ENCODE measurements at places on chromosomes 1 and 21.

- DNase-seq = no peak
Measured at GRCh38 chr1:209382231-209383100, 201.0 kb upstream of the CAMK1G start.

- DNase-seq = no peak
Measured at GRCh38 chr1:101522486-101522885, 285.7 kb downstream of the S1PR1 start.

GRCh38 chr1:9211291-9211811 is 23.2 kb upstream of the H6PD start:
- DNase-seq = no peak

DNA sequence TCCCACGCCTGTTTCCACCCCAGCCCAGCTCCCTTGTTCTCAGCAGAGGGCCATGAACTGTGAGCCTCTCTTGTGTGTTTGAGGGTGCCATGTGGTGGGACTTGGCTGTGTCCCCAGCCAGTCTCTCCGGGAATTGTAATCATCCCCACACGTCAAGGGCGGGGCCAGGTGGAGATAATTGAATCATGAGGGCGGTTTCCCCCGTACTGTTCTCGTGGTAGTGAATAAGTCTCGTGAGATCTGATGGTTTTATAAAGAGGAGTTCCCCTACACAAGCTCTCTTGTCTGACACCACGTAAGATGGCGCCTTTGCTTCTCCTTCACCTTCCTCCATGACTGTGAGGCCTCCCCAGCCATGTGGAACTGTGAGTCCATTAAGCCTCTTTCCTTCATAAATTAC is 57.2 kb upstream of the COL6A2 start:
- no peak for DNase-seq

- no peak for DNase-seq
Measured at GRCh38 chr1:14961661-14962267, 191.8 kb upstream of the TMEM51 start.

DNA sequence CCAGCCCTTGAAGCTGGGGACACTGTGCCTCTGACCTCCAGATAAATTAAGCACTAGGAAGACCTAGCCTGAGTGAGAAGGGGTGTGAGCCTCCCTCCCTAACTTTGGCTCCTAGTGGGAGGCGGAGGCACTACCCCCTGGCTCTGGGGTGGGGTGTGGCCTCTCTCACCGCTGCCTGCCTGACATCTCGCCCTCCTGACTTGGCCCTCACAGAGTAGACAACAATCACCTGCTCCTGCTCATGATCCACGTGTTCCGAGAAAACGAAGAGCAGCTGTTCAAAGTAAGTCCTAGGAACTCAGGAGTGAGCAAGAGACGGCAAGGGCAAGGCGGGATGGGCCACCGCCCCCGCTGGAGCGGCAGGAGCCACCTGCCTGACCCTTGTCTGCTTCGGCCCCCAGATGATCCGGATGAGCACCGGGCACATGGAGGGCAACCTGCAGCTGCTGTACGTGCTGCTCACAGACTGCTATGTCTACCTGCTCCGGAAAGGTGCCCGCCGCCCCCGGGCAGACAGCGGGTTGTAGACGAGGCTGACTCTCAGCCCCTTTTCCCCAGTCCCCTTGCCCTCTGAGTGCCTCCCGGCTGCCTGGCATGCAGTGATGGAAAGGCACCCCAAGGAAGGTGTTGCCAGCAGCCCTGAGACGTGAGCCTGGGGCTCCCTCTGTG is 8.1 kb upstream of the SLC25A34 start:
- no peak for DNase-seq

DNA sequence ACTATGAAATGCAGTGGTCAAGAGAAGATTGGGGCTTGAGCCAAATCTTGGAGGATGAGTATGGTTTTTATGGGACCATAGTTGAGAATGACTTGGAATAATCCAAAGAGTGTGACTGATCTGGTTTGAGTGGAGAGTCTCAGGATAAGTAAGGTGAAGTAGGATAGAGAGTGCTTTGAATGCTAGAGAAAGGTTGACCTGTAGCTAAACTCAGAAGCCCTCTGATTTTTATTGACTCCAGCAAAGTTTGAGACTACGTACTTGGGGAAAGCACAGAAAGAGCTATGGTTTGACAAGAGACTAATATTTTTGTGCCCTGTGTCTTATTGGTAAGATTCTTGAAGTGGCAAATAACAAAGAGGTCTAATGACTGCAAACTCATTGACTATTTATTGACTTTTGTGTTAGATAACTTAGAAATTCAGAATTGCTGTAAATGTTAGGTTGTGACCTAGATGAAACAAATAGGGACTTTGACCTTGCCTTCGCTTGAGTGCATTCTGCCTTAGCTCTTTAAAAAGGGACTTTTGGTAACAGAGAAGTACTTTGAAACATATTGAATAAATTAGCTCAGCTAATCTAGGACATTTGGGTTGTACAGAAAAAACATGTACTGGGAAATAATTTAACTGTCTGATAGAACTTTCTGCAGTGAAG is 35.1 kb downstream of the UAP1 start:
- DNase-seq = no peak

GRCh38 chr1:221573756-221574155 is 168.1 kb downstream of the DUSP10 start:
- no peak for DNase-seq

DNA sequence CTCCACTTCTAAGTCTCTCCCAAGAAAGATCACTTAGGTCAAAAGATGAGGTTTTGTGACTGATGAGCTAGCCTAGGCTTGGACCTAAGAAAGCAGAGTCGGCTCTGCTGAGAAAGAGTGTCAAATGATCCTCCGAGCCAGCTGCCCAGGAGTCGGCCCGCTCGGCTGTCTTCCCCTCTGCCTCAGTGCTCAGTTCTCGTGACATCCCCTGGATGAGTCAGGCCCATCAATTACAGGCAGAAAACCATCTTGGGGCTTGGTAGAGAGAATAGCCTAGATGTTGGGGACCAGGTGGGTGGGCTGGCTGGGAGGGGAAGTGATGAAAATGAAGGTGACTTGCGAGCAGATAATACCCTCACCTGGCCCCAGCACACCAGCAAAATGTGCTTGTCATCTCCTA is 60.5 kb downstream of the SLC66A1 start:
- DNase-seq = no peak

DNA sequence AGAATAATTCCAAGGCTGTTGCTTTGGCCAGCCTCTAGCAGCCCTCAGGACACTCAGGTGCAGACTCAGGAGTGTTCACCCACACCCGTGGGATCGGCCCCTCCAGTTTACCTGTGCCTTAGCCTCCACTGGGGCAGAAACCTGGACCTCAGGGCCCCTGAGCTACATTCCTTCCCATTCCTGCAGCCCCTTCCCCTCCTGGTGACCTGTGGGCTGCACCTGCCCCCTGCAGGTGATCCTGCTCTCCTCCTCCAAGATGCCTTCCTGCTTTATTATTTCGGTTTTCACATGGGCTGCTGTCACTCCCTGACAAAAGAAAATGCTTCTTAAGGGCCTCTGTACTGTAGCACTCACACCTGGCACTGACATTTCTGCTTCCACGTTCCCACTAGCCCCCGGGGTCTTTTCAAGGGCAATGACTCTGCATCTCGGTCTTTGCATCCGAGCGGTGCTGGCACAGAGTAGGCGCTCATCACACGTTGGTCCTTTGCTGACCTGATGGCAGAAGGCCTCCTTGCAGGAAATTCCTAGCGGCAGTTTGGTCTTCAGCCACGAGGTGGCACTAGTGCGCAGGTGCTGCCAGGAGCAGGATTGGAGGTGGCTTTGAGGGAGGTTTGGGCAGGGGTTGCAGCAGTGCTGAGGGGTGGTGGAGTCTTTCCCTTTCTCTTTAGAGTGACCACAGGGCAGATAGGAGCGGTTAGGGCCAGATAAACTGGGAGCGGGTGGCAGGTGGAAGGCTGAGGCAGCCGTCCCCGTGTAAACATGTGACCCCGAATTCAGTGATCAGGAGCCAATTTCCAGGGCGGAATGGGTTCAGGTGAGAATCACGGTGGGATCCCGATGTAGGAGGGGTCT is 25.3 kb upstream of the ETV3 start:
- DNase-seq = peak; percentile 10

DNA sequence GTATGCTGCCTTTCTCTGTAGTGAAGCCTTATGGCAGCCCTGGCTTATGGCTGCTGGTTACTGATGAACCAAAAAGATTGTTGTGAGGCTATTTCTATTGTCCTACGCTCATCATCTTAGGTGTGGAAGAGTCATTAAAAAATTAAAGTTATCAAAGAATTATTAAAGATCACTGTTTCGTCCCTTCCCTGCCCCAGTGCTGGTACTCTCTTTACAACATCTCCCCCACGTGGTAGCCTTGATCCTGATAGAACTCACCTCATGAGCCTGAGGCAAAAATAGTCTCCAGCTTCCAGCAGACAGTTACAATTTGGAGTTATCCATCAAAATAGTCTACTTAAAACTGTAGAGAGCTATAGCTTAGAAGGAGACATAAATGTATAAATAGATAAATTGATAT is 201.5 kb downstream of the S1PR1 start:
- no peak for DNase-seq

DNA sequence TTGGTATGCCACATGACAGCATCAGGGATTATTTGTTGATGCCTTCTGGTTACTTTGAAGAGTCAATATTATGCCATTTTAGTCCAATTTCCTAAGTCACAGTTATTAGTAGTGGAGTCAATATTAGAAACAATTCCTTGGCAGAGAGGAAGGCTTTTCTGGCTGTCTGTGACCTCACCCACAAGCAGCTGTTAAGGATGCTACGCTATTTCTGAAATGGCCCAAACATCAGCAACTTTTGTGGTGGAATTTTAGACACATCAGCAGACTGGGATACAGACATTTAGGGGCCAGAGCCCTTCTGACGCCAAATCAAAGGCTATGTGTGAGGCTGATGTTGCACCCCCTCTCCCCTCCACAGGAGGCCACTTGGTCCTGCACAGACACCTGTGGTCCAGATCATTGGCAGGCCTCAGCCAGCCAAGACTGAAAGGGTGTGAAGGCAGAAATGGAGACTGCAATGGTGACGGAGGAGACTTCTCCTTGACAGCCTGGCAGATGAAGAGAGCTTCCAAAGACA is 9.2 kb upstream of the RXRG start:
- DNase-seq = no peak

GRCh38 chr21:29091033-29091432 is 17.6 kb upstream of the CCT8 start:
- no peak for DNase-seq

- DNase-seq = no peak
Measured at GRCh38 chr1:218357893-218358232, 12.7 kb downstream of the TGFB2 start.

DNA sequence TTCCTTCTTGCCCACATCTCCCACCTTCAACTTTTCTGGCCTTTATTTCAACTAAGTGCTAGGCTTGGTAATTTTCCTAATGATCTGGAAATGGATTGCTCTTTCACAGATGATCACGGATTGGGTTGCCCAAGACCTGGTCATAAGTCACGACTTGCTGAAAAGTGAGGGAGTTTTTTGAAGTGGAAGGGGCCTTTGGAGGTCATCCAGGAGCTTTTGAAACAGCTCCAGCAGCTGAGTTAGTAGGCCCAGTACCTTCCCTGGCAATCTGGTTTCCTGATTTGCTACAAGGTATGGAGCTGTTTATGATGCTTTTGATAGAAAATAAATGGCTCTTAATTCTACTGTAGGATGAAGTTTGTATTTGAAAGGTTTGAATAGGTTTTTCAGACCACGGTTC is 20.4 kb downstream of the GREM2 start:
- DNase-seq = no peak

DNA sequence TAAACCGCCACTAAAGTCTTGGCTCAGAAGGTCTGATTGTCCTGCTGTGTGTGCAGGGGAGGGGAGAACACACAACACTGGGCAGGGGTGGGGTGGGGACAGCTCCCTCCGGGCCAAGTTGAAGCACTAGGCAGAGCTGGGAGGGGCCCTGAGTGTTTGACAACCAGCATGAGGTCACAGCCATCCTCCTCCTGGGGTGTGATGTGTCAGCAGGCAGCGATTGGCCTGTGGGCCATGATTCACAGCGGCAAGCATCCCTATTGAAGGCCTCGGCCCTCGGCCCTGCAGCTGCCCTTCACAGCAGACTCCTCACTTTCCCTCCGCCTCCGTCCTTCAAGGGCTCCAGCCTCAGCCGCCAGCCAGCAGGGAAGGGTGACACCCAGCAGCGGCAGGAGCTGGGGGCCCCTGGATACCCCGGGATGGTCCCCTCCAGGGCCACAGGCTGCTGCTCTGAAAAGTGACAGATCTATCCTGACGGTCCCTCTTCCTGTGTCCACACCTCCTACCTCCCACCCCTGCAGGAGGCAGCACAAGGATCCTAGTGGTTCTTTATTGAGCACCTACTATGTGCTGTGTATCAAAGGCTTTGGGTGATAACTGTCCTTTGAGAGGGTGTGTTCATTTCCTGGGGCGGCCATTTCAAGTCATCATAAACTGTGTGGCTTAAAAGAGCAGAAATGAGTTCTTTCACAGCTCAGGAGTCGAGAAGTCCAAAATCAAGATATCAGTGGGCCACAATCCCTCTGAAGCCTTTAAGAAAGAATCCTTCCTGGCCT is 66.0 kb upstream of the SLC25A33 start:
- no peak for DNase-seq

GRCh38 chr1:65310078-65310587 is 790 bp downstream of the DNAJC6 start:
- DNase-seq = peak; percentile 59

GRCh38 chr1:51955797-51956527 is 34.5 kb downstream of the RAB3B start:
- no peak for DNase-seq

DNA sequence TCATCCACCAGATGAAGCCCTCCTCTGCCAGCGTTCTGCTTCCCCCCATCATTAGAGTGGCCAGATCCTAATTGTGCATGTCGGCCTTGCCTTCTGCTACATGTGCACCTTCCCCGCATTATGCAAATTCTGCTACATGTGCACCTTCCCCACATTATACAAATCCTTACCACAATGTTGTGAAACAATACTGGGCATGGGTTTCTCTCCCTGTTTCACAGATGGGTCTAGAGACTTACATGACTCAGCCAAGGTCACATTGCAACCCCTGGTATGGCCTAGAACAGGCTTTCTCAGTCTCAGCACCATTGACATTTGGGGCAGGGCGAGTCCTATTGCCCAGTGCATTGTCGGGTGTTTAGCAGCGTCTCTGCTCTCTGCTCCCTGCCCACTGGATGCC is 1.0 kb upstream of the CELA2A start:
- no peak for DNase-seq

DNA sequence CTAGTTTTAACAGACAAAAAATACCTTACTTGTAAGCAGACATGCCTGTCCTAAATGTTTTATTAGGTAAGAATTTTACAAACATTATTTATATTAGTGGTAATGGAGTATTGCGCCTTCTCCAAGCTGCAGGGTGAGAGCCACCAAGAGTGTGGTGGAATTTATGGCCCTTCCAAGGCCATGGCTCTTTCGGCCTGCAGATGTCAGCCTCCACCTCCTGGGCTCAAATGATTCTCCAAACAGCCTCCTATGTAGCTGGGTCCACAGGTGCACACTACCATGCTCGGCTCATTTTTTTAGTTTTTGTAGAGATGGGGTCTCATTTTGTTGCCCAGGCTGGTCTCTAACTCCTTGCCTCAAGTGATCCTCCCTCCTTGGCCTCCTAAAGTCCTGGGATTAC is 56.3 kb downstream of the ITGB3BP start:
- DNase-seq = no peak

- no peak for DNase-seq
Measured at GRCh38 chr1:31159869-31160611, 79.6 kb downstream of the NKAIN1 start.

Data from C1 segment of cervical spinal cord (tissue), 14 donors.